ENCODE measurements at places on chromosomes 3 and 15. TPM values are rescaled to one million over a fixed set of nuclear protein-coding genes. Genes with fewer than 3 reads are reported as not detected.

DNA sequence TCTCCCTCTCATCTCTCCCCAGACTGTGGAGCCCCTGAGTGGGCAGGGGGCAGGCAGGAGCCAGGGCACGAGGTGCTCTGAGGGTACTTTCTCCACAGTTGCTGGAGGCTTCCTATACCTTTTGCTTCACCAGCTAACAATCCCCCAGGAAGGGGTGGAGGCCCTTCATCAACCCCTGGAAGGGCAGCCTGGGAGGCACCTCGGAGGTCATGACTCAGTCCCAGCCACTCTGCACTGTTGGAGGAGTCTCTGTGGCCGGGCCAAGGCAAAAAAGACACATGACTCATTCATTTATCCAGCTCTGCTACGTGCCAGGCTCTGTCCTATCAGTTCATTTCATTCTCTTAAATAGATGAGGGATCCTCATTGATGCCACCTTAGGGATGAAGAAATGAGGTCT is 15.6 kb upstream of the KY start:
- DNase-seq, result no peak

PRR20G gene
- not detected for total RNA-seq

GRCh38 chr3:38114052-38114874 is 22.7 kb downstream of the ACAA1 start:
- peak; percentile 75 for DNase-seq

TMCO5A gene
- not detected for total RNA-seq

CHRNA7 gene
- 3.5 TPM for total RNA-seq

DNA sequence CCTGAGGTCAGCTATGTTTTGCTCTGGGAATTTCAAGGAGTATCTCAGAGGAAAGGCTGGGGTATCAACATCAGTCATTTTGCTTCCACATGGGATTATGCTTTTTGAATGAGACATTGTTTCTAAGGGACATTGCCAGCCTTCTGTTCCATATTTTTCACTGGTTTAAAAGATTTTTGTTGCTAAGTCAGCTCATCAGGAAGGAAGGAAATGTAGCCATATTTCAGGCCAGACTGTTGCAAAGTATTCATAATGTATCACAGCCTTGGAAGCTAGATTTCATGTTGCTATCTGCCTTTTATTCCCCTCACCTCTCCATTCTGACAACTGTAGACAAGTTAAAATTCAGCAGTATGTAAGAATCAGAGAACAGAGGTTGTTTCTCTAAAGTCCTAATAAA is 61.0 kb upstream of the CHRM5 start:
- no peak for DNase-seq

DNA sequence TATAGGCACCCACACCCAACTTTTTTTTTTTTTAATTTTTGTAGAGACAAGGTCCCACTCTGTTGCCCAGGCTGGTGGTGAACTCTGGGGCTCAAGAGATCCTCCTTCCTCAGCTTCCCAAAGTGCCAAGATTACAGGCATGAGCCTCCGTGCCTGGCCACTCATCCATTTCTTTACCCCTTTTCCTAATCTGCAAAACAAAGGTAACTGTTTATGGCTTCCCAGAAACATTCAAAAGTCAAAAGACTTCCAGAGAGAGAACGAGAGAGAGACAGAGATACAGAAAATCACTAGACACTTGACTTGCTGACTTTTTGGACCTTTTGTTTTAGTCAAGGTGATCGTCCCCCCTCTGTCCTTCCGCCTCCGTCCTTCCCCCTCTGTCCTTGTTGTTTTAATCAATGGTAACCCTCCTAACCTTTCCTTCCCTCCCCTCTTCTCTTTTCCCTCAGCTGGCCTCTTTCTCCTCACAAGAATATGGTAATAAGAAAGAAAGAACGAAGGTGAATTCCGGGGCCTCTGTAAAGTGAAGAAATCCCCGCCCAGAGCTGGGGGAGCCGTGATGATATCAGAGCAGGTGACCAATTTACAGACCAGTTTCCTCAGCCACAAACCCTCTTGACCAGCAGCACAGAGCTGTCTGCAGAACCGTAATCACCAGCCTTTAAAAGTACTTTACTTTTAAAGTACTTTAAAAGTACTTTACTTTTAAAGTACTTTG is 21.9 kb downstream of the KLHL6 start:
- no peak for DNase-seq

- no peak for DNase-seq
Measured at GRCh38 chr15:94297558-94297957, 66.2 kb downstream of the MCTP2 start.

CLDN18 gene
- total RNA-seq, result not detected

DNA sequence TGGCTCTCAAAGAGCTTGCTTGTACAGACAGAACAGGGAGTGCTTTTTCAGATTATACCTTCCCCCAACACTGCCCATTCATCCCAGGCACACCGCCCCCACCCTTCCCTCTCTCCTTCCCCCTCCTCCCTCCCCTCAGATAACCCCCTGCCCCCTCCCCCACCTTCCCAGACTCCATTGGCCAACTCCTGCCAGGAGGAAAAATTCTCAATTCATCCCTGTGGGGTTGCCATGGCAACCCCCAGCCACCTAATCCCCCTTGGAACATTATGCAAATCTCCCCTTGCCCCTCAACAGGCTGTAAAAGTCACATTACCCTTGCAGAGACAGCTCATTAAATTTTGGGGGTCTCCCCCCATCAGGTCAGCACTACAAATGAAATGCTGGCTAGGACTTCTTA is 14.3 kb downstream of the TLE3 start:
- peak; percentile 20 for DNase-seq

ISLR gene
- 102 TPM for total RNA-seq

- DNase-seq, result no peak
Measured at GRCh38 chr3:69204315-69204957, 82.0 kb upstream of the LMOD3 start.

TRA2B gene
- 104 TPM for total RNA-seq

GRCh38 chr3:63900010-63900409 is 12.2 kb downstream of the SCAANT1 start:
- DNase-seq, result no peak

GRCh38 chr3:151949706-151950105 is 76.3 kb downstream of the SUCNR1 start:
- DNase-seq, result no peak

- no peak for DNase-seq
Measured at GRCh38 chr3:114405202-114405990, 111.6 kb downstream of the TIGIT start.

GRCh38 chr15:74511583-74511982 is 29.4 kb upstream of the ARID3B start:
- DNase-seq, result no peak

- no peak for DNase-seq
Measured at GRCh38 chr3:95312650-95313049, 1249.8 kb downstream of the NSUN3 start.

ZNF501 gene
- 7.3 TPM for total RNA-seq

MASP1 gene
- total RNA-seq, result 3.8 TPM

HYKK gene
- 4.5 TPM for total RNA-seq

DNA sequence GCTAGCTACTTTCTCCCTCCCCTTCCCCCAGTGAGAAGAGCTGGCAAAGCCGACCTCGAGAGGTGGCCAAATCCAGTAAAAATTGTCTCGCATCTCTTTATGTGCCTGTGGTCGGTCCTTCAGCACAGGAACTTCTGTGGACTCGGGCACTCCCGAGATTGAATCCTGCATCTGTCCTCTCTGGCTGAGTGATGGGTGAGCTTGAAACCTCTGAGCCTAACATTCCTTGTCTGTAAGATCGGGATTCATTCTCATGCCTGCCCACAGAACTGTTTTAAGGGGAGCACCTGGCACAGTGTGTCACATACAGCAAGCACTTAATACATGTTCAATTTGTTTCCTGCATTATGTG is 11.3 kb downstream of the CX3CR1 start:
- no peak for DNase-seq

DNA sequence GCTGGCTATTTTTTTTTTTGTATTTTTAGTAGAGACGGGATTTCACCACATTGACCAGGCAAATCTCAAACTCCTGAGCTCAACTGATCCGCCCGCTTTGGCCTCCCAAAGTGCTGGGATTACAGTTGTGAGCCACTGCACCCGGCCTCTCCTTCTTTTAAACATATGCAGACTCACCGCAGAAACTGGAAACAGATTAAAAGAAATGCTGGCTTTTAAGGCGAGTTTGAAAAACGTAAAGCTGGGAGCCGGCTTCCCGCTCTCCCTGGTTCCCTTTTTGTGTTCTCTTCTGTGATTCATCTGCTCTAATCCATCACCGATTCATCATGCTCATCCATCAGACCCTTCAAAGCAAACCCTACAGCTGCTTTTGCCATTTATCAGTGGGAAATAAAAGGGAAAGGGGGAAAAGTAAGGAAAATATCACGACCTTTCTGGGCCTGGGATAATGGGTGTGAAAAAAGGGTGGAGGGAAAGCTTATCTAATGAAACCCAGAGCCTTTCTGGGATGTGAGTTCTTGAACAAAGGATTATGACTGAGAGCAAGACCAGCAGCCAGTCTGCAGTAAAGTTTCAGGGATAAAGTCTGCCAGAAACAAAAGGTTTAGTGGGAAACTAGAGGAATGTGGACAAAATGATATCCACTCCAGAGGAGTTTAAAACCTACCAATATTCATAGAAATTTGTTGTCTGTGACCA is 92.3 kb upstream of the LRIG1 start:
- no peak for DNase-seq

DNA sequence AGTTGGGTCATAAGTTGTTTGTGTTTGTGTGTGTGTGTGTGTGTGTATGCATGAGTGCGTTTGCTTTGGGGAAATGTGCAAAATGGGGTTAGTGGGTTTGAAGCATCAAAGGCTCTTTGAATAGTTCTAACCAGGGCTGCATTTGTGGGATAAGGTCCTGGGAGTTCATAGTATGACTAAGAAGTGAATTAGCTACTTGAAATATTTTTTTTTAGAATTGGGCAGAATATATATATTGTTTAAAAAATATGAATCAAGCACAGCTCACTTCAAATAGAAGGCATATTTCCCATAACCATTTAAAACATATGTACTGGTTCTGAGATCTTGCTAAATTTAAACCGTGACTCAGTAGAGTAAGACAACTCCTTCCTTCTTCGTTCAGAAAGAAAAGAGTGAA is 43.1 kb downstream of the IGF2BP2 start:
- no peak for DNase-seq

DNA sequence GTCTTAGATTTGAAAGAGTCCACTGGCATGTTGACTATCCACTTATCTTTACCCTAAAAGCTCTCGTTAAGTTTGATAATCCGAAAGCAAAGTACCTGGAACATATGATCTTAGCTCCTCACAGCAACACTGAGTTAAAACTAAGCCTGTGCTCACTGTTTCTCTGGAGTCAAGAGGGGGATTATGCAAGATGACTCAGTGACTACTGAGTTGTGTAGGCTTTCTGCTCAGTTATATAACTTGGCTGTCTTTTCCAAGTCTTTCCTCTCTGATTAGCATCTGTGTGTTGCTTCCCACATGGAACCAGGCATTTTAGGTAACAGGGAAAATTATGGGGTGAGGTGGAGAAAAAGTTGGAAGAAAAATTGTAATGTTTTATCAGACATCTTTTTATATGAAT is 31.2 kb upstream of the MYO5C start:
- DNase-seq, result no peak

DNA sequence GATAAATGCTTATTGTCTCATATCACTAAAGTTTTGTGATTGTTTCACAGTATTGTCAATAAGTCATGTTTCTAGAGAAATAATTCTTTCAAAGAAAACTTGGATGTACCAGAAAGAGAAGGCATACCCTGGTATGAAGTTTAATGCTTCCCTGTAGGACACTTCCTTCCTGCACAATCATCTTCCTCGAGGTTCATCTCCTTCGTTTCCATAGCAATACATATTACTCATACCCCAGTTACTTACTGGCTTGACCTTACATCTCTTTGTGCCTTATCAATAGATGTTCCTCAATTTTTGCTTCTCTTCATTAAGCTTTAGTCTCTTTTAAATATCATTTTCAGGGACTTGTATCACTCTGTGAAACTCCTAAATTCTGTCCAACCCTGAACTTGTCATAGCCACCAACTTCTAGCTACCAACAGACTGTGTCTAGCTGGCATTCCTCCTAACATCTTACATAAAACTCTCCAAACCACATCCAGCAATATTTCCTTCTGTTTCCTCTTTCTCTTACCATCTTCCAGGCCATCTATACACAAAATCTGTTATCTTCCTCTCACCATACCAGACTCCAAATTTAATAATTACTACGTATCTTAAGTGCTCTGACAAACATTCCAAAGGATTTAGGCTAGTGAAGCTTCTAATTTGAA is 134.3 kb downstream of the GADL1 start:
- no peak for DNase-seq

RFC4 gene
- 9.0 TPM for total RNA-seq

DNA sequence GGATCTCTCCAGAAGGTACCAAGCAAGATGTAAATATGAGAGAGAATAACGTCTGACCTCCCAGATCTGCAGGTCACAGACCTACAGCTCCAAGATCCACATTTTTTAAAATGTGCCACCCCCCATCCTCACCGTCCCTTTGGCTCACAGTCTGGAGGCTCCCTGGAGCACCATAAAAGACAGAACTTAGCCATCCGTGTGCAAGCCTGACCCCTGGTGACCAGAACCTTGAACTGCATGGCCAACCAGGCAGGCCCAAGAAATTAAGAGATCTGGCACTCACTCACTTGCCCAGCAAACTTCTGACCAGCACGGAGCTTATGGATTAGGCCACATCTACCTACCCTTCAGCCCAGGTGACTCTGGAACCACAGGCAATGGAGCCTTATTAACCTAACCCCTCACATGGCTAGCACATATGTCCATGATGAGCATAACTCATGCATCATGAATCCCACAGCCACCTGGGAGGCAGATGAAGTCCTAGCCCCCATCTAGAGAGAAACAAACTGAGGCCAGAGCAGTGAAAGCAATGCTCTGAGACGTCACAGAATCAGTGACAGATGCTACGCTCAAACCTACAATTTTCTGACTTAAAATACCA is 275.3 kb downstream of the UACA start:
- peak; percentile 78 for DNase-seq

DNA sequence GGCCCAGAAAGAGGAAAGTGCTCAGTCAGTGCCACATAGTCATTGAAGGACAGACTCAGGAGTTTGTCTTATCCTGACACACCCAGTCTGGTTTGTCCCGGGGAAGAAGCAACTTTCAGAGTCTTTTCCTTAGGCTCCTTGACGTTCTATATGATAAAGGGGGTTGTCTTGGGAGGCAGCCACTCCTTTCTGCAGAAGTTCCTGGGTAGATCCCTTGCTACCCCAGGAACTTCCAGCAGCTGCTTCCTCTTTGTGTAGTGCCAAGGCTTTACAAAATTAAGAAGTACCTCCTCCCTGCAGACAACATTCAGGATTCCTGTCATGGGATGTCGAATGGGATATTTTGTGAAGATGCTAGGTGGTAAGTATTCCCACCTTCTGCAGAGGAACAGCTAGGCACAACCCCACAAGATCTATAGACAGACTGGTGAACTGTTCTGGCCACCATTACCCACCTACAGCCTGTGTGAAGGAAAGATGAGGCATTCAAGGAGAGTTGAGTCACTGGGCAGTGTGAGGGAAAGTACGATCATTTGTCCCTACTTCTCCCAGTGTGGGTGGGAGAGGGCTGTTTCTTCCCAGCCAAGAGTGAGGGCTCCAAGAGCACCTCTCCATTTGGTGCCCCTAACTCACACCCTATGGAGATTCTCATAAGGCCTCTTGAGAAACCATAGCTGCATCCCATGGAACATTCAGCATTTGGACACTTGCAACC is 11.3 kb downstream of the TMEM266 start:
- no peak for DNase-seq

GRCh38 chr15:60009124-60009960 is 5.2 kb downstream of the FOXB1 start:
- no peak for DNase-seq

Data from aorta (tissue), 5 donors.